ENCODE measurements at places on chromosomes 1 and 21.

GRCh38 chr1:10497109-10497508, 22.4 kb downstream of the PEX14 start:
- no peak for DNase-seq

DNA sequence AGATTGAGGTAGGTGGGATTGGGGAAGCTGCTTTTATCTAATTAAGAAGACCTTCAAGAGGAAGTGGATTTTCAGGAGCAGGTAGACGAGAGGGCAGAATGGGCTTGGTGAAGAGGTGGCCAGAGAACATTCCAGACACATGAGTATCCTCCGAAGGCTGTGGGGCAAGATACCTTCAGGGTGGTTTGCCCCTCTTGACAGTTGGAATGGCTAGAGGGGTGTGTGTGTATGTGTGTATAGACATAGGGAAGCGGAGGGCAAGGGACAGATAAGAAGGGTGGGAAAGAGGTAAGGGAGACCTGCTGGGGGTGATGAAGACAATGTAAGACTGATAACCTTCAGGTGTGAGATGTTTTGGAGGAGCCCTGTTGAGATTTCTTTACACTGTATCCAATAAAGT, 46.8 kb upstream of the TSPAN2 start:
- peak; percentile 77 for DNase-seq

DNA sequence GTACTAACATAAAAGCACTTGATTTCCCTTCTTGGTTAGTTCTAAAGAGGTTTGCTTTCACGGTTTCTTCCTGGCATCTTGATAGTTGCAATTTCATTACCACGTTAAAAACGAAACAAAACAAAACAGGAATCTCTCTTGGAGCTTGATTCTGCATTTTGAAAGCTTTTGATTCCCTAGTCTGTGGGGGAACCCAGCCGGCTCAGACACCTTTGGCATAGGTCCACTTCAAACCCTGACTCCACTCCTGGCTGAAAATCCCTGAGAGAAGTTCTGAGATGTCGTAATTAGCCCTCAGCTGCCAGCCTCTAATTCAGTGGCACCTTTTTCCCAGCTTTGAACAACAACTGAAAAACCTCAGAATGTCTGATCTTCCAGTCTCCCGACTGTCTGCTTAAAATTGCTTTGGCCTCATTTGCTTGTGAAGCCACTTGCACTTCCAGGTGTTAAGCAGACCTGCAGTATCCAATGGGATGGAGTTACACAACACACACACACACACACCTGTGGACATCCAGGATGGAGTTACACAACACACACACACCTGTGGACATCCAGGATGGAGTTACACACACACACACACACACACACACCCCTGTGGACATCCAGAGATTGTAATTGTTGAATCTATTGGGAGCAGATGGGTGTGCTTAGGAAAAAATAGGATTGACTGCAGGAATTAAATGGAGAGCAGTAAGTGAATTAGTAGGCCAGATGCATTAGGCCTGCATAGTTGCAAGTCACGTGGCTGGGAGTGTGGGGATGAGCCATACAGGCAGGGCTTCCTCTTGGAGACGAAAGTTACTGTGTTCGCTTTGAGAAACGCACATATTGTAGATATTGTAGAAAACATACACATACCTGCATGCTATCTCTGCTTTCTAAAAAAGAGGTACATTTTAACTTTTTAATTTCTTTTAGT, 285.6 kb upstream of the FMN2 start:
- no peak for DNase-seq

- no peak for DNase-seq
Measured at GRCh38 chr1:113858982-113859381, 12.5 kb downstream of the PTPN22 start.

DNA sequence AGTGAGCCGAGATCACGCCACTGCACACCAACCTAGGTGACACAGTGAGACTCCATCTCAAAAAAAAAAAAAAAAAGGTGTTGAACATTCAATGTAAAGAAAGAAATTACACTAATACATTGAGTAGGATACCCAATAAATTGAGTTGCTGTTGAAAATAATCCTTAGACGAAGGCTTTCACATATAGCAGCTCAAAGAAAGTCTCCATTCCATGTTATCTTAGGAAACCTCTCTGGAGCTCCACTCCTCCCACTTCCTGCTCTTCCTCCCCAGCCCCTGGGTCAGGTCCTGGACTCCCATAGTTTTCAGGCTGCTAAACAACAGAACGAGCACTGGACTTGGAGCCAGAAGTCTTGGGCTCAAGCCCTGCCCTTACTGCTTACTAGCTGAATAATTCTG, 15.6 kb upstream of the CNR2 start:
- DNase-seq, result no peak

DNA sequence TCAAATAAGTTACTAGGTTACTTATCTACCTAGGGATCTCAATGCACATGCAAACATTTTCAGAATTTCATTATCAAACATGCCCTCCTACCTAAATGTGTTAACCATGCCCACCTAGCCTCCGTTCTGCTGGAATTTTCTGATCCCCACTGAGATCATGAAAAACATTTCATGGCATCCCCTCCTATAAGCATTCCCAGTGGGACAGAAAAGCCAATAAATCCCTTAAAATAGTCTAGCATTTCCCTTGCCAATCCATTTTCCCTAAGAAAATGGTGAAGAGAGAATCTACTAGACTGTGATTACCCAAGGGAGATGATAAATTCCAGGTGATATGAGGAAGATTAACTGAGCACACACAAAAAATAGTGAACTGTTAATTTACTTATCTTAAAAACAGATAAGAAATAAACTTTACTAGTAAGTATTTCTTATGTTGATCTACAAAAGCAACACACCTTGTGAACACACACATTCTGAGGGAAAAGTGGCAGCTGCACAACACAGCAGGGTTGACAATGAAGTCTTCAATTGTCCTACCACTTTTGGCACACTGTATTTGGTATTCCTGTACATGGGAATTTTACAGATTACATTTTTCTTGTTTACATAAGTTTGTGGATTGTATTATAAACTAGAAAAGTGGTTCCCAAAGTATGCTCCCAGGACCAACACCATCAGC, 49.6 kb downstream of the ARID4B start:
- DNase-seq, result no peak

GRCh38 chr1:218558271-218558810, 213.2 kb downstream of the TGFB2 start:
- DNase-seq, result no peak

- no peak for DNase-seq
Measured at GRCh38 chr1:244815600-244816099, 19.8 kb upstream of the COX20 start.

- no peak for DNase-seq
Measured at GRCh38 chr1:201702936-201703335, 126.0 kb upstream of the IPO9 start.

DNA sequence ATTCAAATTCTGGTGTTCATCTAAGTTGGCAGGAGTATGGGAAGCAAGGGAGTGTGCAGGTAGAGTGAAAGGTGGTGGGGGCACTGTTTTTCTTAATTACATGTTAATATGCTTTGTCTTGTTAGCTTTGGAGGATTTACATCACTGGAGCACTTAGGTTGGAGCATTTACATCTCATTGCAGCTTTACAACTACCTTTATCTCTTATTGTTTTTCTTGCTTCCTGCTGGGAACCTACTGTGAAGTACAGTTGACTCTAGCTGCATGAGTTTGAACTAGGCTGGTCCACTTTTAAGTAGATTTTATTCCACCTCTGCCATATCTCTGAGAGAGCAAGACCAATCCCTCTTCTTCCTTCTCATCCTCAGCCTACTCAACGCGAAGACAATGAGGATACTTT, 554.8 kb upstream of the B3GALT2 start:
- DNase-seq, result no peak

GRCh38 chr1:36919491-36920145, 114.7 kb downstream of the GRIK3 start:
- peak; percentile 79 for DNase-seq

DNA sequence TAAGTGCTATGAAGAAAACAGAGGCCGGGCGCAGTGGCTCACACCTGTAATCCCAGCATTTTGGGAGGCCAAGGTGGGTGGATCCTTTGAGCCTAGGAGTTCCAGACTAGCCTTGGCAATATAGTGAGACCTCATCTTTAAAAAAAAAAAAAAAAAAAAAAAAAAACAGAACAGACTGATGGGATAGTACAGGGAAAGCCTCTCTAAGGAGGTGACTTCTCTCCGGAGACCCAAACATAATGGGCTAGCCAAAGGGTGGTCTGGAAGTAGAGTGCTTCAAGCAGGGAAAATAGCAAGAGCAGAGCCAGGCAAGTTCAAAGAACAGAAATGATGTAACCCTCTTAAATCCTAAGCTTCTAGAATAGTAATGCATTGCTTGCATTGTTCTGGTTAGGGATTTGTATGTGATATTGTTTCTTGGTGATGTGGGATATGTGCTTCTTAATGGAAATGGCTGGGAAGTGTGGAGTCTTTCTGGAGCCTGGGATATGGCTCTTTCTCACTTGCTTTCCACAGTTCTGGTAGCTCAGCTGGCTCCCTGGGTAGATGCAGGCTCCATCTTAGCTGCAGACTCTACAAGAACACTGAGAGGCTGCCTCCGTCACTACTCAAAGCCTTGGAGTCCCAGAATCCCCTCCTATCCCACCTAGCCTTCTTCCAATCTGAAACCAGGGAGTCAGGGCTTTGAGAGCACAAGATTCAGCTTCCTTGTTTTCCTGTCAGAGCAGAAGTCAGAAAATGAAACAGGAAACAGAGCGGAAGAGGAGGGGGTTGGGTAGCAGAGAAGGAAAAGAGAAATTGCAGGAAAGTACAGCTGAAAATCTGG, 1.9 kb upstream of the PIGV start:
- no peak for DNase-seq

DNA sequence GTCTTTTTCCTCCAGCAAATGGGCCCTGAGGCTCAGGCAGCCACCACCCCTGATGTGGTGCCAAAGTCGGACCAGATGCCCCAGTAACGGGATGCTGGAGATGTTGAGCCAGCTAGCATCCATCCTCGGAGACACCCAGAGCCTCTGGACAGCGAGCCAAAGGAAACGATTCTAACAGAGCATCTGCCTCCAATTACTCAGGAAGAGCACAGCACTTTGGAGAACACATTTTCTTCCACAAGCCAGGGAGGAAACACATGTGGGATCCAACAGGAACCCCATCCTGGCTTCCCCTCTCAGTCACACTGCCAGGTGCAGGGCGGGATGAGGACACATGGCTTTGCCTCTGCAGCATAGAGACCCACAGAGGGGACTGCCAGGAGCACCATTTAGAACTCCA, 44.9 kb downstream of the C1orf198 start:
- DNase-seq, result peak; percentile 34

DNA sequence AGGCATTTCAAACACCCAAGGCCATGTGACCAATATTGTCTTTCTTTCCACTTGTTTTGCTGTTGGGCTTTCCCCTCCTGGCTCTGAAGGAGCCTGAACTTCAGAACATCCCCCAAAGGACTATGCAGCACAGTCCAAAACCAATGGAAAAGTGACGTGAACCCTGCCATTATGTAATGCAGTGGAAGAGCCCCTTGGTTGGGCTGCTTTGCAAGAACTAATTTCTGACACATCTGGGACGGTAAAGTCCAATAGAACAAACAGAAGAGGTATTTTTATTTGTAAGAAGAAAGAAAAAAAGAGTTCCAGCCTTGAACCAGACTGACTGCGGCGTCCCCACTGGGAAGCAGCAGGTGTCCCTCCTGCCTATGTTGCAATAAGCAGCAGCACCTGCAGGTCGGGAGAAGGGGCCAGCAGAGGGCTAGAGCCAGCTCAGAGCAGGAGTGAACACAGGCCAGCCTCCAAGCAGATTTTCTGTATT, 116.7 kb downstream of the CDC7 start:
- no peak for DNase-seq

DNA sequence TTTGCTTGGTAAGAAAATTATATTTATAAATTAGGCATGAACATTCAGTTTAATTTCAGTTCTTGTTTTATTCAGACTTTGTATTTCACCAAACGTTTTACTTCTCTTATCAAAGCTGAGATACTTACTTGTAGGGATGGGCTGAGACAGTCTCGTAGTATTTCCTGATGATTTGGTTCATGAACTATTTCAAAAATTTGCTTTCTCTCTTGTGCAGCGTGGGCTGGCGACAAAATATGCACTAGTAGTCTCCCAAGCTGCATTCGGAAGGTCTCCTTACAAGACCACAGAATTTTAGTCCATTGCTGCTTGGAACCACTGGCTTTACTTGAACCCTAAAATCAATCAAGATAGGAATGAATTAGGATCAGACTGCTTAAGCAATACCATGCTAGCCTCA, 91.7 kb upstream of the GNG4 start:
- no peak for DNase-seq

DNA sequence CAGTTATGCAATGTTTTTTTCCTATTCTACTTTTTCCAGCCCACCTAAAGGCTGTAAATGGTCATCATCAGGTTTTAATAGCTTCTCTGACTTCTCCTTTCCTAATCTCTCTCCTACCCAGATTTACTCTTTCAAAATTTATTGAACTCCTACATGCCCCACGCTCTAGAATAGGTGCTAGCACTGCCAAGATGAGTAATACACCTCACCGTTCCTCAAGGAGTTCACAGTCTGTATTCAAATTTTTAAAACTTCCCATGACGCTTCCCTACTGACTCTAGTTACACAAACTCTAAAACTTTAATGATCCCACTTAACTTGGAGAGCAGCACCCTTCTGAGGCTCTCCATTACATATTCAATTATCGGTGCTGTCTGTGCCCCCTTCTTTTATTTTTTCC, 51.6 kb downstream of the ALG14 start:
- DNase-seq, result no peak

DNA sequence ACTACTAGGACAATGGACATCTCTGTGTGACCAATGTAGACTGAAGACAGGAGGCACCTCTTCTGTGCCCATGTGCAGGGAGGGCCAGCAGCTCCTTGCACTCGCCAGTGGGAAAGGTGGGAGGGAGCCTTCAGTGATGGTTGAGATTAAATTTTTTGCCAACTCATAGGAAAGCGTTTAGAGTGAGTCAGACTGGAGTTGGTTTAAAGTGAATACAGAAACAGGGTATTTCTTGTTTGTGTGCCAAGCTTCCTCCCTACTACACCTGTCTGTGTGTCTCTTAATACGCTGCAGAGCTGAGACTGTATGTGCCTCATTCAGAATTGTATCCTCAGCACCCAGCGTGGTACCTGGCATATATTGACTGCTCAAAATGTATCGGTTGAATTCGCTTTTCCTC, 13.5 kb upstream of the COL16A1 start:
- DNase-seq, result no peak

- DNase-seq, result no peak
Measured at GRCh38 chr1:157034137-157034800, 11.3 kb downstream of the ARHGEF11 start.

- DNase-seq, result no peak
Measured at GRCh38 chr1:209736490-209737117, 19.2 kb upstream of the TRAF3IP3 start.

- no peak for DNase-seq
Measured at GRCh38 chr1:10630661-10631120, 155.9 kb downstream of the PEX14 start.

DNA sequence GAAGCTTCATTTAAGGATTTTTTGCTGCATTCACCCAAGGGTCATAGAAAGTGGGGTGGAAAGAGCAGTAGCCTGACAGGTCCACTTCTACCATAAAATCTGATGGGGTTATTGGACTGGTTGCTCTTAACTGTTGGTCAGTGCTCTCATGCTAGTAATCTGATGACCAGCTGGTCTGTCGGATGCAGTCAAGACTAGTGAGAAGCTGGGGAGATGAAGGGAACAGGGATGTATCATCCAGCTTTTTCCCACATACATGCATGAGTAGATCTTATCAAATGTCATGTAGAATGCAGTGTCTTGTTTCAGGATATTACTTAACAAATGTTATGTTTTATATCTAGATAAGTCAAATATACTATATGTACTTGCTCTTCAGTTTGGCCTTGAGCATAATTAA, 11.1 kb downstream of the ATP1B1 start:
- DNase-seq, result no peak
